ENCODE measurements at places on chromosomes 7 and 10.

GRCh38 chr10:78412605-78413004, 378.9 kb downstream of the RPS24 start:
- no peak for DNase-seq

GRCh38 chr7:43625453-43625852, 42.5 kb downstream of the STK17A start:
- DNase-seq: no peak

GRCh38 chr10:84227810-84228209, 2.5 kb upstream of the LRIT2 start:
- no peak for DNase-seq

GRCh38 chr10:78972160-78972946, 96.4 kb upstream of the ZMIZ1 start:
- no peak for DNase-seq
